Hepatocyte (in vitro differentiated cells): ENCODE measurements at places on chromosomes 6 and 20.

GRCh38 chr6:32858194-32858593, 4.2 kb downstream of the PSMB9 start:
- no peak for DNase-seq

DNA sequence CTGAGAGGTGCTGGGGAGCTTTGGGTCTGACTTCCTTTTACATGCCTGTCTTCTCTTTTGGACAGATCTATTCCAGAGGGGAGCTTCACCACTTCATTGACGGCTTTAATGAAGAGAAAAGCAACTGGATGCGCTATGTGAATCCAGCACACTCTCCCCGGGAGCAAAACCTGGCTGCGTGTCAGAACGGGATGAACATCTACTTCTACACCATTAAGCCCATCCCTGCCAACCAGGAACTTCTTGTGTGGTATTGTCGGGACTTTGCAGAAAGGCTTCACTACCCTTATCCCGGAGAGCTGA, 13.1 kb downstream of the PRDM1 start:
- DNase-seq: no peak

DNA sequence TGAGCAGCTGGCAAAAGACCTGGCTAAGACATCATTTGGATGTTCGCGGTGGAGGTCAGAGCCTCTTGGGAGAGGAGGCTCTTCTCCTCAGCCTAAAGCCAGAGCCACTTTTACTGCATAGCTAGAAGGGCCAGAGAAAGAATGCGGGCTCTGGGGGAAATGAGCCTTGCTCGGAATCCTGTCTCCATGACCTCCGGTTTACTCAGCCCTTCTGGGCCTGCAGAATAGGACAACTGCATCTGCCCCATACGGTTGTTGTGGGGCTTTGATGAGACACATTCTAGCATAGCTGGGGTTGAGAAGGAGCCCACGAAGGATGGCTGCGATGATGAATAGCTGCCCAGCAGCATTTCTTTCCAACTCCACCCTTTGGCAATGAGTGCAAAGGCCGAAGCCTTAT, 115.0 kb upstream of the SLC22A23 start:
- no peak for DNase-seq

DNA sequence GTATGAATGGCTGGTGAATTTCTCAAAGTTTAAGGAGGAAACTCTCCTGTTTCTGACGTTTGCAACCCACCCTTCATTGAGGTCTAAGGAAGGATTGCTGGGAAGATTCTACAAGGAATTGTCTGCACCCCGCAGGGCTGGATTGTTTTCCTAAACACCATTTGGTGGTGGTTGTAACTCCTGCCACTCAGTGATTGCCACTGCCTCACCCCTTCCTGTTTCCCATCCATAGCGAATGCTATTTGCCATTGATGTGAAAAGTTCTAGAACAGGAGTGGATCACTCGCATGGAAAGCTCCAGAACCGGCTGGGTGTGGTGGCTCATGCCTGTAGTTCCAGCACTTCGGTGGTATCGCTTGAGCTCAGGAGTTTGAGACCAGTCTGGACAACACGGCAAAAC, 8.7 kb upstream of the DSP start:
- DNase-seq: no peak

- no peak for DNase-seq
These were observed 42.5 kb downstream of the LYRM2 start for GRCh38 chr6:89596056-89596455.

- peak; percentile 48 for DNase-seq
These were observed 202.2 kb upstream of the PCSK2 start for GRCh38 chr20:17024513-17025119.

DNA sequence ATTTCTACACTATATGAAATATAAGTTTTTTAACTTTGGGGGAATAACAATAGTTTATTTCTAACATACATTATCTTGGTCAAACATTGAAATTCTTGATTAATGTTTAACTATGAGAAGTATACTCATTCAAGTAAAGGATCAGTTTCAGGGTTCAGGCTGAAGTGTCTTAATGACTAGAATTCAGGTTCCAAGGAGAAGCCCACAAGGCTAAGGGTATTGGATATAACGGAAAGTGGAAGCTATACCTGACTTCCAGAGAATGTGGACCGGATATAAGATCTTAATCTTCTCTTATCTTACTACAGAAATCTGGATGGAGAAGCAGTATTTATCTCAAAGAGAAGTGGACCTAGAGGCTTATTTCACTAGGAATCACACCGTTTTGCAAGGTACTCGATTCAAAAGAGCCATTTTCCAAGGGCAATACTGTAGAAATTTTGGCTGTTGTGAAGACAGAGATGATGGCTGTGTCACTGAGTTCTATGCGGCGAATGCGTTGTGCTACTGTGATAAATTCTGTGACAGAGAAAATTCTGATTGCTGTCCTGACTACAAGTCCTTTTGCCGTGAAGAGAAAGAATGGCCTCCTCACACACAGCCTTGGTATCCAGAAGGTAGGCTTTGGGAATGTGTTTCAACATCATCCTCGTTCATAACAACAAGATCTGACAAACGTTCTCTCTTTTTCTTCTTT, at the start of gene TINAG:
Gene TINAG, plus strand, starts transcription at position 153 of the 697 bp plus-strand sequence. Its CDS starts 110 bp downstream, at position 263.
- no peak for DNase-seq

DNA sequence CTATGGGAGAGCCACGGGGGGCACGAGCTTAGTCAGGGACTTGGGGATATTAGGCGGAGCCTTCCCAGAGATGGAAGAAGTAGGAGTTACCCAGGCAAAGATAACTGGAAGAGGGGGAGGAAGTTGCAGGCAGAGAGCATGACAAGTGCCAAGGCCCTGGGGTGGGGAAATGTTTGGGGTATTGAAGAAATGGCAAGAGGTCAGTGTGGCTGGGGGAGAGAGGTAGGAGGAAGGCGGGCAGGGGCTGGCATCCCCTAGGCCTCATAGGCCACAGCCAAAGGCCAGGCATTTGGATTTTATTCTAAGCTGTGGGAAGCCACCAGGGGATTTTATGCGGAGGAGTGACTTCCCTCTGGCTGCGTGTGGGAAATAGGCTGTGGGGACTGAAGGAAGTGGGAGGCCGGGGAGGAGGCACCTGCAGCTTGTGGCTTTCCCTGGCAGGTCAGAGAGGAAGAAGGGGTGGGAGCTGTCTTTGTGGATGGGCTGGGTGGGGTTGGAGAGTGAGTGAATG, 22.7 kb downstream of the SNAI1 start:
- DNase-seq: no peak

GRCh38 chr6:27251606-27252251, 4.2 kb downstream of the PRSS16 start:
- peak; percentile 93 for DNase-seq

- DNase-seq: no peak
These were observed 84.7 kb upstream of the SUPT3H start for GRCh38 chr6:45462190-45463134.

DNA sequence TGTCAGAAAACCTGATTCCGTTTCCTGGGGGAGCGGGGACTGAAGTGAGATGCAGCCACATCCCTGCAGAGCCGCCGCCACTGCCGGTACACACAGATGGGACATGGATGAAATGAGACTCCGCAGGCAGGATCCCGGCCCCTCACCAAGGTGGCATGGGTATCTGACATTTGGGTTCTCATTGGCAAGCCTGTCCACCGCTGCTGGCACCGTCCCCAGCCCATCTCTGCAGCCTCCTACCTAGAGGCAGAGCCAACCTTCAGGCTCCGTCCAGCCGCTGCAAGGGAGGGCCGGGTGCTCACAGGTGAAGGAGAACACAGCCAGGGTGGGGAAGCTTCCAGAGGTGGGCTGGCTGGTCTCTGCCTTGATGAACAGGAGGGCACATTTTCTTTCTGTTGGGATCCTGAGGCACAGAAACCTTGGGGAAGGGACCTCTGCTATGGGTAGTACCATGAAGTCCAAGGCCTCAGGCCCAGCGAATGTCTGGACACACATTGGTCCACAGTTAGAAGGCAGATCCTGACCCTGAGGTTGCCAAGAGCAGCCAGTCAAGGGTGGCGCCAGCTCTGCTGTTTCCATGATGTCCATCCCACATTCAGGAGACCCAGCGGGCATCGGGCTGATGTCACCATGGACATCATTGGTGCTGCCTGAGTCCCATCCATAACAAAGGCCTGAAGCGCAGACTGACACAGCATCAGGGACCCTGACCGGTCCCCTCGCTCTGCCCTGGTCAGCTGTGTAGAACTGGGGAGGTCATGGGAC, 177.4 kb downstream of the TAF4 start:
- DNase-seq: no peak
